ENCODE measurements at places on chromosomes 2 and 18.
A peak's percentile ranks its signal among the peaks of the same experiment; 100 is the strongest.

- no peak for DNase-seq
Measured at GRCh38 chr2:44459739-44460138, 98.0 kb downstream of the CAMKMT start.

GRCh38 chr2:180934911-180935310 lies 45.5 kb upstream of the UBE2E3 start:
- DNase-seq = no peak

DNA sequence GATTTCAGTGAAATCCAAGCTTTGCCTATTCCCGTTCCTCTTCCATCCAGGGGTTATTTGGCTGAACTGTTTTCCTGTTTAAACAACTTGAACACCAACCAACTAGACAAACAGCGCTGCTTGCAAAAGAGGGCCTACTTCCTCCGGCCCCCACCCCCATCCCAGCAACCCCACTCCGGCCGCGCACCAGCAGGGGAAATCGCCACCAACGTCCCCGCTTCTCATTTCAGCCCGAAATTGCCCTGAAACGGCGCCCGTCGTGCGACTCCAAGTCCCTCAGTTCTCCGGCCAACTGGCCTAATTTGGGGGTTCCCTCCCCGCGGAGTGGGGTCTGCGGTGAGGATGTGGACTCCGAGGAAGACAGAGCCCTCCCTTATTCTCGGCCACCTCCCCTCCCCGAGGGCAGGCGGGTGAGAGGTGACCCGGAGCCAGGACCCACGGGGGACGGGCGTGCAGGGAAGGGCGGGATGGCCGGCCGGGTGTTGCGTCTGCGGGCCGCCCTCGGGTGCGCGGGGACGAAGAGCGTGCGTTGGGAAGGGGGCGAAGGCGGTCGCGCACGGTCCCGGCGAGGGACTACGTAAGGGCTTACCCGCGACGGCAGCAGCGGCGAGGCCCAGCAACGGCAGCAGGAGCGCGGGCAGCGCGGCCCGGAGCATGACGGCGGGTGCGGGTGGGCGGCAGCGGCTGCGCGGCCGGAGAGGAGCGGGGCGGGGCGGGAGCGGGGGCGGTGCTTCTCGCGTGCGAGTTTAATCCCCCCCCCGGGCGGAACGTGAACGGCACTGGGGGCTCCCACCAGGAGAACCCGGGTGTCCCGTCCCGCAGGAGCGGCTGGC lies at the start of gene CD302:
TSS of gene CD302 (minus strand) at position 666 of the 833 bp plus-strand sequence. CDS start at position 656, 10 bp downstream.
- peak; percentile 27 for DNase-seq

- DNase-seq = peak; percentile 54
Measured at GRCh38 chr2:164388511-164388910, 232.8 kb downstream of the GRB14 start.

DNA sequence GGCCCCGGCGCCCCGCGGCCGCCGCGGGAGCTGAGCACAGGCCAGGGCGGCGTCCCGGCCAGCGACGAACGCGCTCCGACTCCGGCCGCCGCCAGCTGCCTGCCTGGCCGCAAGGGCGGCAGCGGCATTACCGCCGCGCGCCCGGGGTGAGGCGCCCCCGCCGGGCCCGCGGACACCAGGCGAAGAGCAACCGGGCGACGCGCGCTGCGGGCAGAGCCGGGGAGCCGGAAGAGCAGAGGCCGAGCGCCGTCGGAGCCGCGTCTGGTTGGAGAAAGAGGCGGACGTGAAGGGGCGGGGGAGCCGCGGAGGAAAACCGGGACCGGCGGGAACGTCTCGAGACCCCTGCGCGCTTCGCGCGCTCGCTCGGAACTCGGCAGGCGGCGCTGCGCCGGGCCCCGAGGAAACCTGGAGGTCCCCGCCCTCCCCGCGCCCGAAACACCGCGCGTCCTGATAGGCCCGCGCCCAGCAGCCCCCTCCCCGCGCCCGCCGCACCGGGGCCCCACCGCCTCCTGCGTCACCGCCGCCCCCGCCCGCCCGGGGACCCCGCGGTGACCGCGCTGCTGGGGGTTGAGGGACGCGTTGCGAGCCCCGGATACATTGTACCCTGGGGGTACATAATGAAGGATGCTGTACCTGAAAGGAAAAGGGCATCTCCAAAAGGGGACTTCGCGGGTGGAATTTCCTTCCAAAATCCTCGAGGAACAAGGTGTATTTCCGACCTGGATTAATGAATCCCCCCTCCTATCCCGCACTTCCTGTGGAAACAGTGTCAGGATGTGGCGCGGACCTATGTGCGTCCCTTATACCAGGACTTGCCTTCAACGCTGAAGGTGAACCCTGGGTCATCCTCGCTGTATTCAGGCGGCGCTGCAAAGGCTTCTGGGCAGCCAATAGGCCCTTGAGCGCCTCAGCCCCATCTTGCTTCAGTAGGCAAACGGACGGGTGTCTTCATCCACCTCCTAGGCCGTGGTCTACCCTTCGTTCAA lies 1.0 kb upstream of the B4GALT6 start:
- DNase-seq = peak; percentile 72

DNA sequence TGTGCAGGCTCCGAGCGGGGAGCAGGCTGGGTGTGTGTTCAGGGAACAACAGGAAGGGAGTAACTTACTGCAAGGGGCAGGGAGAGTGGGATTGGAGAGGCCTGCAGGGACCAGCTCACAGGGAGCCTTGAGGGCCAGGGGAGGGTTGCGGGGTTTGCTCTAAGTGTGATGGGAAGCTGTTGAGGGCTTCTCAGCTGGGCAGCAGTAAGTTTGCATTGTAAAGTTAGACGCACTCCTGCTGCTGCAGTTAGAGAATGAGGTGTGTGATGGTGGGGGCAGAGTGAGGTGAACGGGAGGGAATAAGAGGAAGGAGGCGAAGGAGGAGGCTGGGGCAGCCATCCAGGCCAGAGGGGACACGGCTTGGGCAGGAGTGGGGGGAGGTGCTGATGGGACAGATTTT lies 53.4 kb downstream of the BOLA3 start:
- DNase-seq = no peak

DNA sequence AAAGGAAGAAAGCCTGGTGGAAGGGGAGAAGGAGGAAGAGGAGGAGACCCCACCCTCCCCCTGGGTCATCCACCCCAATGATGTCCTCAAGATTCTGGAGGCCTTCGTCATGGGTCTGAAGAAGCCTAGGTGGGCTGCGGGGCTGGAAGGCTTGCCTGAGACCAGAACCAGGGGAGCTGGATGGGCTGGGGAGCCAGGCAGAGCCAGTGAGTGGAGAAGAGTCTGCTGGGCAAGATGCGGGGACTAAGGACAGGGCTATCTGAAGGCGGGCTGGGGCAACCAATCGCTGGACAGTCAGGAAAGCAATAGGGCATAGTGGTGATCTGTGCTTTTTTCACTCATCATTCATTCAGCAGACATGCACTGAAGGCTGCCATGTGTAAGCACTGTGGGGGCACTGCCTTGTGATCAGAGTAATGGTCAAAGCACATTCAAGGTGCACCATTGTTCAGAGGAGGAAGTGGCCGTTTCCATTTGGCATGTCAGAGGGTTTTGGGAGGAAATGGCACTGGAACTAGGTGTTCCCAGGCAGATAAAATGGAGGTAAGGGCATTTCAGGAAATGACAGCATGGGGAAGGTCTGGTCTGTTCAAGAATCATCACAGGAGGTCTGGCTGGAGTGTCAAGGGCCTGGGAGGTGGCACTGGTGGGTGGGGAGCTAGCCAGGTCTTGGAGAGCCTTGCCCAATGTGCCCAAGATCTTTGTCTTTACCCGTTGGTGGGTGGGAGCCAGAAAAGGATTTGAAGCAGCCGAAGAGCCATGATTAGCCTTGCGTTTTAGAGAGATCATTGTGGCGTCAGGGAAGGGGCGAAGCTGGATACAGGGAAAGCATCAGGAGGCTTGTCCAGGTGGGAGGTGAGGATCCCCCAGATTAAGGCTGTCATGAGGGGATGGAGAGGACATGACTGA lies 24.2 kb downstream of the OTOF start:
- DNase-seq = no peak
